ENCODE measurements at places on chromosomes 1 and 21.

DNA sequence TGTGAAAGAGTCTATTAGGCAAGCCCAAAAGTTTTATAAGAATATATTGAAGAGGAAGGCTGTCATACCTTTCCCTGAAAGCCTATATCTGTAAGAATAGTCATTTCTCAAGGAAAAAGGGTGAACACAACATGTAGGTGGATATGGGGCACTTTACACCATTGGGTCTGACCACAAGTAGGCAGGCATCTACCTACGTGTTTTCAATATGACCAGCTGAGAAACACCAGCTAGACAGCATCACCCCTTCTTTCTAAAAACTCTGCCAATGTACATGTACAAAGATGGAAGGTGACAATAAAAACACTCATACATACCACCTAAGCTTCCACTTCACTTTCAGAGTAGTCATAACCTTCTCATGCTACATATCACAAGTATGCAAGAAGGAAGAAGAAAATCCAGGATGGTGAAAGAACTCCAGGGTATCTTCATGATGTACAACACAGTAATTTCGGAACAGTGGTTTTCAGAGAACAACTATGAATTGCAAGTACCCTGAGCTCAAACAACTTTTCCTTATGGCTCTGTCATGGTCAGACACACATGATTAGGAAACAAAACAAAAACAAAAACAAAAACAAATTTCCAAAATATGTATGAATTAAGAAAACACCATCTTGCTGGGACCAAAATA lies 98.5 kb upstream of the ADGRL2 start:
- peak; percentile 24 for DNase-seq

DNA sequence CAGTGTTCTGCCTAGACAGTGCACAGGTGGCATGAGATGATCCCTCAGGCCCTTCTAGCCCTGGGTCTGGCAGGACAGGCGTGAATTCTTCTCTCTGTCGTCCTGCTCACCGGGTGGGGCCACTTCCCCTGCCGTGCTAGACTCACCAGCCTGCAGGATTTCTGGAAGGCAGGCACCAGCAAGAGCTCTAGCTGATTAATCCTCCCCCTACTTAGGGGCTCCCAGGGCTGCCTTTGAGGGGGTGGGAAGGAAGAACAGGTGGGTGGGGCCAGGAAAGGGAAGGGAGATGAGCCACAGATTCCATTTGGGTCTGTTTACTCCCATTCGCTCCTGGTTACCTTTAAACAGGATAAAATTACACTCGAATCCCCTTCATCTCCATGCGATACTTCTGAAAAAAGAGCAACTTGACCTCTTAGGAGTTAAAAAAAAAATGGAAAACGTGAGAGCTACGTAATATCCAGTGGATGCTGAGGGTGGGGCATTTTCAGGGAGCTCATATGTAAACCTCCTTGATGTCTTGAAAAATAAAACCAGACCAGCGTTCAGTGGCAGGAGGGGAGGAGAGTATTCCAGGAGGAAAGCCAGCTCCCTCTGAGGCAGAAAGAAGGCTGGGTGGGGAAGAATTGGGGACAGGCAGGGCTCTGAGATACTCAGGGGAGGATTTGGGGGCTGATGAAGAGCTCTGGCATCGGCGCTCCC lies 665.5 kb downstream of the PTPRU start:
- no peak for DNase-seq

GRCh38 chr1:83692524-83693381 lies 306.2 kb downstream of the TTLL7 start:
- DNase-seq, result peak; percentile 15

GRCh38 chr1:160961419-160961818 lies 6.8 kb upstream of the ITLN2 start:
- no peak for DNase-seq
